ENCODE measurements at places on chromosomes 7 and 10.

DNA sequence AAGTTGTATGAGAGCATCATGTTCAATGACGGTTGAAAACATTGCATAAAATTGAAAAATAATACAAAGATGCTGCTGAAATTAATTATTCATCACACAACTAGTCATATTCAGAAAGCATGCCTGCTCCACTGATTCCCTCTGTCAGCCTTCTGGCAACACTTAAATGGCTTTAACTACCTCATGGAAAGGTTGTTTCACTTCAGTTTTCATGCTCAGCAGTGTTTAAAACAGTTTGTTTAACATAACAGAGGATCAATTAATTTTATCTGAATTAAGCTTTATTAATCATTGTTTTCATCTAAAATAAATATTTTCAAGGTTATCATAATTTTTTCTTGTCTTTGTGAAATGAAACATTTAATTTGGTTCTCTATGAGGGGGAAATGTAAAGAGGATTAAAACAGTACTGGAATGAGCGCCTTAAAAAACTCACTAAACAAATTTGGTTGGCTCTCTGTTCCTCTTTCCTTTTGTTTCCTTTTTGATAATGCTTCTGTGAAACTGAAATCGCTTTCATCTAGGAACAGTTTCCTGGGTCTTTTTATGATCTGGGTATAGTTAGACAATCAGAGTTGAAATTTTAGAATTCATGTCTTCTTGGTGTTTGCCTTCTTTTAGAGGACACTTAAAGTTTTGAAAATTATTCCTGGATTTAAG, 427.4 kb downstream of the SH2D4B start:
- no peak for DNase-seq

- no peak for DNase-seq
These were observed 176.1 kb downstream of the SH3PXD2A start for GRCh38 chr10:103679096-103679790.

DNA sequence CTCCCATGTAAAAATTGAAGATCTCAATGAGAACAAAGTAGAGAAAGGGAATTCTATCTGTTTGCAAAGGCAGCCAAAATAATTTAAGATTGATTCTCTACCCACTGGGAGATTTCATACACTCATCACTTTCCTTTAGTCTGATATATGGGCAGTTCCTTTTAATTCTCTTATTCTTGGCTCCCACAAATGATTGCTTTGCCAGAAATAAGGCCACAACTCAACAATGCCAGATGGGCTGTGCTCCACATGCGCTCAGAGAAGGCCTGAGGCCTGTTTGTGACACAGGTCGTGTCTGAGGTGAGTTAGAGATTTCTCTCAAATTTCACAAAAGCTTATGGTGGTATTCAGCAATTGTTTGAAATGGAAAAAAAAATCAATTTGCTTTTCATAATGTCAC, 501.9 kb upstream of the SEMA3D start:
- DNase-seq = no peak

DNA sequence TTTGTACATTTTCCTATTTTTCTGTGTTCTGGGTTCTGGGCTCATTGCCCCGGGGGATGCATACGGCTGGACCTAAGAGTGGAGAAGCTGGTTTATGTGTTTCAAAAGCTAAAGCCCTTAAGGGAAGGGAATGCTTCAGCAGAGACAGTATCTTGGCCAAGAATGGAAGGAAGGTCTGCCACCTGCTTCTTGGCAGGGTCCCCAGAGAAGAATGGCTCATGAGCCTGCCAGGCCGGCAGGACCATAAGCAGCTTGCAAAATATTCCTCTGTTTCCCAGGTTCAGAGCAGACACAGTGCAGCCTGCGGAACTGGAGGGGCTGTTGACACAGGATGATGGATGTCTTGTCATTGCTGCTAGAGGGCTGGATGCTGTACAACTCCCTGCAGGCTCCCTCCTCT, 7.8 kb upstream of the ABHD11 start:
- no peak for DNase-seq

GRCh38 chr10:87650838-87651589, 8.7 kb upstream of the PAPSS2 start:
- DNase-seq = no peak

DNA sequence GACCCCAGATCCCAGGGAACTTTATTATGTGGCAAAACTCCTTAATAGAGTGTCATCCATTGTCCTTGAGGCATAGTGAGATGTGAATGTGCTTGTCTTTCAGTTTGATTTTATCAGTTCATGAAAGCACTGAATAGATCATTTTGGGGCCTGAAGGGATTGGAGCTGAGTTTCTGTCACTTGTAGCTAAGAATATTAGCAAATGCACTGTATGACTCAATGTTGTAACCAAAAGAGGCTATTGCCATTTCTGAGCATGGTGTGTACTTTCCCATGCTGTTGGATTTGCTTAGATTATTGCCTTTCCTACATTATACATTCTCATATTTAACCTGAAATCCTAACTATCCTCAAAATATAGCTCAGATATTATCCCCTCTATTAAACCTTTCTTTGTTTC, 130.4 kb downstream of the PRKG1 start:
- no peak for DNase-seq

- no peak for DNase-seq
These were observed 235.7 kb downstream of the AGMO start for GRCh38 chr7:15326044-15326644.

GRCh38 chr7:132825222-132825621, 249.0 kb upstream of the PLXNA4 start:
- DNase-seq = no peak

DNA sequence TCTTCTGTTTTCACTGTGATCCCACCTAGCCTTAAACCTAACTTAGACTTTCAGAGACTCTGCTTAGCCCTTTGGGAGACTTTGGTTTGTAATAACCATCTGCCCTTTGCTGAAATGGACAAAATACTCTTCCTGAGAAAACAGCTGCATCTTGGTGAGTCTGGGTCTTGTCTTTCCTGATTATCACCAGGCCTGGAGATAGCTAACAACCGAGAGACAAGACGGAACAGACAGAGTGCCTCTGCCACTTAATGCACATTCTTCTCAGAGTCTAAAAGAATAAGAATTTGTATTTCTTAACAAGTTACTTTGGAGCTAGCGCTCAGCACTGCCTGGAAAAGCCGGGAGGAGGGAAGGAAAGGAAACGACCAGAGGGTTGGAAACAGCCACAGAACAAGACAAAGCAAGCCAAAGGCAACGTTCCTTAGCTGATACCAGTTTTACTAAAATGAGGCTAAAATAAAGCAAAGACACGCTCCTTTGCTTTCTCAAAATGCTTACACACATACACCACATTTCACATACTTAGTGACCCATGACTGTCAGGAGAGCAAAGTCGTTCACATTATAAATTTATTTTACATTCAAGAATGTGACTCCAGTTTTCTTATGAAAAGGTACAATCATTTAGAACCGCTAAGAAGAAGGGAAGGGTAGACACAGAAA, 70.3 kb upstream of the DGKI start:
- DNase-seq = no peak

DNA sequence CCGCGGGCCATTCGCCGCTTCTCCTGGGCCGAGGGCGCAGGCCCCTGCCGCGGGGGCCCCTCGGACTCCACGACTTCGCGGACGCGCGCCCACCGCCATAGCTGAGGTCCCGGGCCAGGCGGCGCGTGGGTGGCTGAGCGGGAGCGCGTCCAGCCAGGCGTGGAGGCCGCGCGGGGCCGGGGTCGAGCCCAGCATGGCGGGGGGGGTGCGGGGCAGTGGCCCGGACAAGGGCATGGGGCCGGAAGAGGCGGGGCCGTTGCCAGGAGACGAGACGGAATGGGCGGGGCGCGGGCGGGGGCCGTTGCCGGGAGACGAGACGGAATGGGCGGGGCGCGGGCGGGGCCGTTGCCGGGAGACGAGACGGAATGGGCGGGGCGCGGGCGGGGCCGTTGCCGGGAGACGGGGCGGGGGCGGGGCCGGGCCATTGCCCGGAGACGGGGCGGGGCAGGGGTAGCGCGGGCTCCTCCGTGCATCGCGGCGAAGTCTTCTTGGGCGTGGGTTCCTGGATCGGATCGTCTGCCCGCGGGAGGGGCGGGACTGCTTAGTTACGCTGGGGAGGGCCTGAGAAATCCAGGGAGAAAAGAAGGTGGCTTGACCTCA, 14.8 kb downstream of the ADAM8 start:
- DNase-seq = no peak

GRCh38 chr7:148296994-148297644, 293.4 kb upstream of the C7orf33 start:
- DNase-seq = no peak

GRCh38 chr7:50637725-50638643, 72.8 kb upstream of the DDC start:
- no peak for DNase-seq

DNA sequence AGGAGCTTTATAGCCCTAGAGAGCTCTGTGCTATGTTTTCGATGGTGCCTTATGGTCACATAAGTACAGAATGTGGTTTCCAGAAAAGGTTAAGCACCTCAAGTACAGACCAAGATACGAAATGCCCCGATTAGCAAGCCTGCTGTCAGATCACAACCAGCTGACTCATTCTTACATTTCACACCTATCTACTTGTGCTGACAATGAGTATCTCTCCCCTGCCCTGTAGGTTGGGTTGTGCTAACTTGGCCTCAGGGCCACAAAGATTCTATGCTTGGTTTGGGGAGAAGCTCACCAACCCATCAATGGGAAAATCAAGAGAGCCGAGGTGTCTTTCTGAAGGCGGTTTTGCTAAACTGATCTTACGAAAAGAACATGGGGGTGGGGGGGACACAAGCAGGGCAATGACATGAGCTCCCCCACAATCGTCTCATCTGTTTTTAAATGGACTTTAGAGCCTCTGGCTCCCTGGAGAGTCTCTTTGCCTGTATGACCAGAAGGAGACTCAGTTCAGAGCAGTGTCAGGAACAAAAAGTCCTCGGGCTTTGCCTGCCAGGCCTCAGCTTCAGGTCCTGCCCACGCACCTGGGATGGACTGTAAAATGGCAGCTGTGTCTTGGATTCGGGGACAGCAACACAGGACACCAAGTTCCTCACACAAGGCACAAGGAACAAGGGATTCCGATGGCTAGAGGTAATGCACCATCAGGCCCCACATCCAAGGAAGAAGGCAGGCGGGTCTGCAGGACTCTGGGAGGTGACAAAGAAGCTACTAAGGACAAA, 55.1 kb downstream of the FAM53B start:
- DNase-seq = no peak

- DNase-seq = no peak
These were observed 740 bp downstream of the HTR7 start for GRCh38 chr10:90856964-90857634.

- no peak for DNase-seq
These were observed 479.8 kb downstream of the PTPRN2 start for GRCh38 chr7:158107806-158108205.

- DNase-seq = no peak
These were observed at the start of gene PRRT4 for GRCh38 chr7:128361411-128362379. PRRT4 (minus strand) TSS chr7:128361690.

DNA sequence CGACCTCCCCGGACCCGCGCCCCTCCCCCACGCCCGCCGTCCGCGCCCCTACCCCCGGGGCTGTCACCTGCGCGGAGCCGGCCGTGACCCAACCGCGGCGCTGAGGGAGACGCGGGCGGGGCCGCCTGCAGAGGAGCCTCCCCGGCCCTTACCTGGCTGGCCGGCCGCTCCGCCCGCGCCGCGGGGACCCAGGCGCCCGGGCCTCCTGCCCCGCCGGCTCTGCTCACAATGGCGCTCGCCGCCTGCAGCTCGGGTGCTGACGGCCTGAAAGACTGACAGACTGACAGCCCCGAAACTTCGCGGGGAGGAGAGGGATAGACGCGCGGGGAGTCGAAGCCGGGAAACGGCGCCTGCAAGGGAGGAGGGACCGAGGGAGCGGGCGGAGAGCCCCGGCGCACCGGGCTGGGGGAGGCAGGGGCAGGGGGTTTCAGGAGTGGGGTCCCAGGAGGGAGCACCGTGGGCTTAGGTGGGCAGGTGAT, 393 bp downstream of the ZNF467 start:
- DNase-seq = no peak

DNA sequence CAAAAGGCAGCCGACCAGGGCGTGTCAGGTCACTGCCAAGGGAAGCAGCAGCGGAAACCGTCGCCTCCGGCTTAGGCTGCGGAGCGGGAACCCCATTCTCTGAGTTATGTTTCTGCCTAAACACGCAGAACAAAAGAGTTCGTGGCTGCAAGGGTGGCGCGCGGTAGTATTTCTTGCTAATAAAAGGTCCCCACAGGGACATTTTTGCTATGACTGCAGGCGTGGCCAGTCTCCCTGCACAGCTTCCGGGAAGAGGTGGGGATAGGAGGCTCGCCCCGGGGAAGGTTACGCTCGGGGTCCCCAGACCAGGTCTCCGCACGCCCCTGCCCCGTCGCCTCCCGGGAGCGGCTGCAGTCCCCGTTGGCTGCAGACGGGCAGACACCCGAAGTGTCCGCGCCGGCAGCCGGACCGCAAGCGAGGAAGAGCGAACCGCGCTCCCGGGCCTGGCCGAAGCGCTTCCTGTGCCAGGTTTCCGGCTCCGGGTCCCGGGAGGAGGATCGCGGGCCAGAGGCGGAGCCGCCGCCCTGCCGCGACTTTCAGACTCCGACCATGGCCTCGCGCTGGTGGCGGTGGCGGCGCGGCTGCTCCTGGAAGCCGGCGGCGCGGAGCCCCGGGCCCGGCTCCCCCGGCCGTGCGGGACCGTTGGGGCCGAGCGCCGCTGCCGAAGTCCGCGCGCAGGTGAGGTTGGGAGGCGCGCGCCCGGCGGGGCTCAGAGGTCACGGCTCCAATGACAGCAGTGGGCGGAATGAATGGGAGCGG, at the start of gene PDSS1:
Gene PDSS1, plus strand, starts transcription at position 539 of the 759 bp plus-strand sequence. Its CDS starts 11 bp downstream, at position 550.
- DNase-seq = no peak

DNA sequence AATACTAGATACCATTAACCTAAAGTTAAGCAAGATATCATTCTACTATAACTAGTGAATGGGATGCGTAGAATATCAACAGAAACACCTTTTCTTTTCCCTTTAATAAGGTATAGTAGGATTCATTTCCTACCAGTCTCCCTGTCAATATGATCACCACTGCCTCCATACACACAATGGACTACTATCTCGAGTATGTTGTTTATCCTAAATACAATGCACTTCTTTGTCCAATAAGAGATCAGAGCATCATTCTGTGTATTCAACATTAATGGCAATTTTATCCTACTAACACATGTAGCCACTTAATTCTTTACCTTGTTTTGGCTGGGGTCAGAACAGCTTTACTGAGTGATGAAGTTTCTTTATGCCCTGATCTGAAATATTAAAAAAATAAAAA, 276.3 kb downstream of the TFEC start:
- DNase-seq = no peak

DNA sequence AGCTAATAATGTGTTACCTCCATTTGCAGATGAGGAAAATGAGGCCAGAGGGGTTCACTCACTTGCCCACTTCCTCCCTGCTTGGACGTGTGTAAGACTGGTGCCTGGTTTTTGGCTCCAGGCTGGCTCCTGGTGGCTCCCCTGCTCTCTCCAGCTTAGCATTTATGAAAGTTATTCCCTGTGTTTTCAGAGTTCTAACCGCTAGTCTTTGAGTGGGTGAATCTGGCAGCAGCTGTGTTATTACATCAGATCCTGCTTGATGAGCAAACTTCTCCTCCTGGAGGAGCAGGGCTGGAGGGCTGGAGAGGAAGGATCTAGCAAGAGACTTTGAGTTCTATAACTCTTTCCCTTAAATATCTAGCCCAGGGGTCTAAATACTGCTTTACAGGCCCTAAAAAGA, 80.9 kb upstream of the AGBL3 start:
- DNase-seq = no peak

GRCh38 chr7:32250003-32250402, 179.8 kb upstream of the PDE1C start:
- DNase-seq = peak; percentile 50
